ENCODE measurements at places on chromosomes 13 and 19. TPM values are rescaled to one million over a fixed set of nuclear protein-coding genes. Genes with fewer than 3 reads are reported as not detected.

SIGLEC12 gene
- not detected for total RNA-seq

GRCh38 chr19:1752009-1752756 lies 1.1 kb upstream of the ONECUT3 start:
- no peak overlapping the region for H3K4me3 ChIP-seq
- DNase-seq, result no peak
- H3K36me3 ChIP-seq, result no peaks in the 10 kb centered on the region
- H3K27me3 ChIP-seq, result peaks cover 88% of the 10 kb centered on the region

DNA sequence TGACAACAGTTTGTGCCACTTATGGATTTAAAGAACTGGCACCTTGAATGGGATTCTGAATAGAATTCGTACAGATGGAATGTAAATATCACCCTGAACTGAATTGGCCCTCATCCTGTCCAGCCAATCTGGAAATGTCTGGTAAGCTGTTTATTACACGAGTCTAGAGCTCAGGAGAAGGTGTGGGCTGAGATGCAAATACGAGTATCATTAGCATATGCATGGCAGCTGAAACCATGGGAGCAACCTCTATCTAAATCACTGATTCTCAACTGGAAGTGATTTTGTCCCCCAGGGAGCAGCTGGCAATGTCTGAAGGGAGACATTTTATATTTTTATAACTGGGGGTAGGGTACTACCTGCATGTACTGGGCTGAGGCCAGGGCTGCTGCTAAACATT lies 15.6 kb upstream of the VWA8 start:
- H3K27ac ChIP-seq, result no peak overlapping the region
- H3K4me1 ChIP-seq, result no peaks in the 10 kb centered on the region

KLK2 gene
- not detected for total RNA-seq

GRCh38 chr19:4580961-4581665 lies 21.6 kb upstream of the SEMA6B start:
- H3K27me3 ChIP-seq, result peaks cover 45% of the 10 kb centered on the region
- H3K4me1 ChIP-seq, result peaks cover 39% of the 10 kb centered on the region
- H3K36me3 ChIP-seq, result peaks cover 3% of the 10 kb centered on the region
- DNase-seq, result peak; percentile 18

DNA sequence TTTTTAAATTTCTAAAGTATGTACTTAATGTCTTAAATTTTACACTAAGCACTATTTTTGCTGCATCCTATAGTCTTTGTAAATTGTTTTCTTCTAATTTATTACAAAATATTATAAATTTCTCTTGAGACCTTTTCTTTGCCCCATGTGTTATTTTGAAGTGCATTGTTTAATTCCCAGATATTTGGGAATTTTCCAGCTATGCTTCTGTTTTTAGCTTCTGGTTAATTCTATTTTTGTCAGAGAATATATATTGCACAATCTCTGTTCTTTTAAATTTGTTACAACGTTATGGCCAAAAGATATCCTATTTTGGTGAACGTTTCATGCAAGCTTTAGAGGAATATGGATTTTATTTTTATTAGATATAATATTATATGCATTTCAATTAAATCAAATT lies 917.4 kb upstream of the MIR17HG start:
- peaks cover 8% of the 10 kb centered on the region for H3K4me1 ChIP-seq
- H3K27me3 ChIP-seq, result no peaks in the 10 kb centered on the region
- no peak overlapping the region for H3K27ac ChIP-seq
- H3K36me3 ChIP-seq, result no peaks in the 10 kb centered on the region
- no peak for DNase-seq
- H3K4me3 ChIP-seq, result no peak overlapping the region

GRCh38 chr13:60663788-60664187 lies 266.8 kb downstream of the TDRD3 start:
- no peaks in the 10 kb centered on the region for H3K4me1 ChIP-seq
- H3K4me3 ChIP-seq, result no peak overlapping the region

DNA sequence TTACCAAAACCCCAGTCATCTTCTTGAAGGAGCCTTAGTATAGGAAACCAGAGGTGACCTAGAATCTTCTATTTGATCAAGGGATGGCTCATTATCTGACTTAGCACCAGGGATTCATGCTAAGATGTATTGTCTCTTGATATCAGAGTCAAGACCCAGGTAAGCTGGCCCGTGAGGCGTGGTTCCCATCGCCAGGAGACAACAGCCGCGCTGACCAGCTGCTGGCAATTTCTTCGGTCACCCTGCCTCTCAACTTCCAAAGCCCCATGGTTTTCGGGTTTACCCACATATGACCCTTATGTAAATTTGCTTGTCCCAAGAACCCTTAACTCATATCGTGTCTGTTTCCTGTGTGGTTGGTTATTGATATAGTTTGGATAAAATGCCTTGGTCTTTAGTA lies 77.7 kb upstream of the VSTM2B start:
- peaks cover 15% of the 10 kb centered on the region for H3K4me1 ChIP-seq
- H3K27me3 ChIP-seq, result no peaks in the 10 kb centered on the region
- no peak overlapping the region for H3K4me3 ChIP-seq
- H3K27ac ChIP-seq, result no peak overlapping the region
- H3K36me3 ChIP-seq, result no peaks in the 10 kb centered on the region

SHISA7 gene
- under 0.01 TPM for total RNA-seq

- DNase-seq, result peak; percentile 82
- peaks cover 7% of the 10 kb centered on the region for H3K4me1 ChIP-seq
- H3K27me3 ChIP-seq, result no peaks in the 10 kb centered on the region
These were observed 127.7 kb downstream of the FRY start for GRCh38 chr13:32159137-32159869.

CEACAM7 gene
- total RNA-seq, result not detected

GRCh38 chr13:28704282-28704681 lies 14.5 kb downstream of the SLC46A3 start:
- no peaks in the 10 kb centered on the region for H3K4me1 ChIP-seq
- no peak for DNase-seq
- no peak overlapping the region for H3K4me3 ChIP-seq
- no peaks in the 10 kb centered on the region for H3K36me3 ChIP-seq

GPR12 gene
- 0.09 TPM for total RNA-seq

CRX gene
- not detected for total RNA-seq

PNPLA6 gene
- 23.4 TPM for total RNA-seq

- no peak overlapping the region for H3K27ac ChIP-seq
- DNase-seq, result no peak
- no peaks in the 10 kb centered on the region for H3K36me3 ChIP-seq
- no peak overlapping the region for H3K4me3 ChIP-seq
These were observed 97.5 kb upstream of the PABPC3 start for GRCh38 chr13:24998433-24998832.

GRCh38 chr13:102399791-102400674 lies 1.8 kb downstream of the FGF14 start:
- H3K27me3 ChIP-seq, result peaks cover 35% of the 10 kb centered on the region
- no peaks in the 10 kb centered on the region for H3K36me3 ChIP-seq
- peak overlapping the region; percentile 17 for H3K27ac ChIP-seq
- peak; percentile 10 for DNase-seq
- peaks cover 11% of the 10 kb centered on the region for H3K4me1 ChIP-seq
- peak overlapping the region; percentile 42 for H3K4me3 ChIP-seq

ZNF320 gene
- 14.8 TPM for total RNA-seq

DNA sequence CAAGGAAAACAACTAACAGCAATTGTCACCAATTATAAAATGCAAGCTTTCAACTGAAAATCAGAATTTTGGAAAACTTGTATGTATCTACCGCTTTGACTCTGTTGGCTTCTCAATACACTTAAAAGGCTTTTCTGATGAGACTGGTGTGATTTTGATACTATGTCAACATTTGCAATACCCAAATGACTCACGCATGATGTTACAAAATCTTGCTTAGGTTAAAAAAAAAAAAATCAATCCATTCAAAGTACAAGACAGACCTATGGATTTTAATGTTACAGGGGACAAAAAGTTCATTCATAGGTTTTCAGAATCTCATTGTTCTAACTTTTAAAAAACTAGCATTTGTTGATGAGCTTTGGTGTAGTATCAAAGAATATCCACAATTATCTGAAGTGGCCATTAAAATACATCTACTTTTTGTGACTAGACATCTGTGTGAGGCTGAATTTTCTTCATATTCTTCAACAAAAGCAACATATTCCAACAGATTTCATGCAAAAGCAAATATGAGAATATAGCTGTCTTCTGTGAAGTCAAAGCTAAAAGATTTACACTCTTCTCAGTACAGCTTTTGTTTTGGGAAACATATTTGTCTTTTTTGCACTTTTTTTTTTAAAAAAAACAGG lies 10.7 kb downstream of the ELF1 start:
- H3K27me3 ChIP-seq, result no peaks in the 10 kb centered on the region
- H3K4me1 ChIP-seq, result no peaks in the 10 kb centered on the region
- no peak overlapping the region for H3K4me3 ChIP-seq
- H3K36me3 ChIP-seq, result no peaks in the 10 kb centered on the region
- DNase-seq, result no peak

DNA sequence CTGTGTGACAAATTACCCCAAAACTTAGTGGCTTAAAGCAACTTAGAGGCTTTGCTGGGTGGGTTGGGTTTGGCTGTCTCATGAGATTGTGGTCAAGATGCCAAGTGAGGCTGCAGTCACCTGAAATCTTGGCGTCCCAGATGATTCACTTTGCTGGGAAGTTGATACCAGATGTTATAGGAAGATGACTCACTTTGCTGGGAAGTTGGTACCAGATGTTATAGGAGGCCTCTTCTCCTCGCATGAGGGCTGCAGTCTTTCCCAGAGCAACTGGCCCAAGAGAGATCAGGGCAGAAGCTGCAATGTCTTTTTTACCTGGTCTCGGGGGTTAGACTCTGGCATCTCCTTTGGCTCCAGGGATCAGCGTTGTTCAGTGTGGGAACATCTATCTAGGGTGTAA lies 16.8 kb downstream of the TEX29 start:
- no peak overlapping the region for H3K27ac ChIP-seq
- no peaks in the 10 kb centered on the region for H3K27me3 ChIP-seq
- H3K4me3 ChIP-seq, result no peak overlapping the region
- no peaks in the 10 kb centered on the region for H3K4me1 ChIP-seq
- no peak for DNase-seq

GRCh38 chr13:30730526-30730925 lies 4.8 kb upstream of the ALOX5AP start:
- peaks cover 27% of the 10 kb centered on the region for H3K4me1 ChIP-seq
- peak overlapping the region; percentile 32 for H3K27ac ChIP-seq
- peak; percentile 72 for DNase-seq

- peaks cover 49% of the 10 kb centered on the region for H3K27me3 ChIP-seq
- H3K27ac ChIP-seq, result no peak overlapping the region
- H3K36me3 ChIP-seq, result no peaks in the 10 kb centered on the region
- DNase-seq, result no peak
These were observed 3.8 kb upstream of the MYBPC2 start for GRCh38 chr19:50428772-50429463.

DNA sequence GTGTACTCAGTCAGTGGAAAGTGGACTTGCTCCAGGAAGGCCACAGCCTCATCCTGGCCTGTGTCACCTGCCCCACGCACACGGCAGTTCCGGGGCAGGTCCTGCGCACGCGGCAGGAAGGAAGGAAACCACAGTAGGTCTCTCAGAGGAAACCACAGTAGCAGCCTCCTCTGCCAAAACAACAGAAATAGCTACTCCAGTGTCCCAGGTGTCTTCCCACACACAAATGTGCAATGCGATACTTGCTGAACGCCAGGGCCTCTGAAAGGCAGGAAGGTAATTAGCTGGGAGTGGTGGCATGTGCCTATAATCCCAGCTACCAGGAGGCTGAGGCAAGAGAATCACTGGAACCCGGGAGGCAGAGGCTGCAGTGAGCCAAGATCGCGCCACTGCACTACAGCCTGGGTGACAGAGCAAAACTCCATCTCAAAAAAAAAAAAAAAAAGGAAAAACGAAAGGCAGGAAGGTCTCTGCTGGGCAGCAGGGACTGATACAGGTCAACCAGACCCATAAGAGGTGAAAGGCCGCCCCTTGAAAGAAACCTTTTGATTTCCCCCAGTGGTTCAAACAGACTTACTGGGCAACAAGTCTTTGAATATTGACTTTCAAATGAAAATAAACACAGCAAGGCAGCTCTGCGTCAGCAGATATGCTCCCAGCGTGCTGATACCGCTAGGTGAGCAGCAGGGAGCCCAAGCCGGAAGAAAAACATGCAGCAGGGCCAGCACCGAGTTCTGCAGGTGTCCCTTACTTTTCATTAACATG lies 49.5 kb downstream of the CRYL1 start:
- peak; percentile 22 for DNase-seq
- H3K4me3 ChIP-seq, result no peak overlapping the region
- H3K27ac ChIP-seq, result no peak overlapping the region
- peaks cover 4% of the 10 kb centered on the region for H3K4me1 ChIP-seq

FUT1 gene
- total RNA-seq, result 1.1 TPM

- no peak overlapping the region for H3K4me3 ChIP-seq
- no peaks in the 10 kb centered on the region for H3K27me3 ChIP-seq
- no peak for DNase-seq
- peaks cover 83% of the 10 kb centered on the region for H3K4me1 ChIP-seq
- peaks cover 3% of the 10 kb centered on the region for H3K36me3 ChIP-seq
These were observed 21.4 kb downstream of the CEBPG start for GRCh38 chr19:33394723-33395560.

C19orf47 gene
- total RNA-seq, result 36.6 TPM

ZNF132 gene
- total RNA-seq, result 9.5 TPM

NUP62 gene
- 37.6 TPM for total RNA-seq

- H3K4me1 ChIP-seq, result peaks cover 16% of the 10 kb centered on the region
- H3K4me3 ChIP-seq, result no peak overlapping the region
- no peaks in the 10 kb centered on the region for H3K27me3 ChIP-seq
- H3K36me3 ChIP-seq, result peaks cover 84% of the 10 kb centered on the region
- peak; percentile 73 for DNase-seq
These were observed 95.3 kb downstream of the KL start for GRCh38 chr13:33111414-33112110.

- peak within 1 kb of the TSS; percentile 25 for H3K4me3 ChIP-seq
- DNase-seq, result peak; percentile 57
- H3K27ac ChIP-seq, result no peak within 1 kb of the TSS
- no peaks in the 10 kb centered on the region for H3K4me1 ChIP-seq
- peaks cover 2% of the 10 kb centered on the region for H3K27me3 ChIP-seq
These were observed at the start of gene RASGRP4 for GRCh38 chr19:38425810-38426466. Gene RASGRP4 (minus strand): TSS chr19:38426219. CDS start chr19:38426091, 128 bp downstream.

ERICH6B gene
- total RNA-seq, result not detected

All from muscle of leg (tissue), 16 donors.